ENCODE measurements at places on chromosomes 1 and 21.
A peak's percentile ranks its signal among the peaks of the same experiment; 100 is the strongest.

DNA sequence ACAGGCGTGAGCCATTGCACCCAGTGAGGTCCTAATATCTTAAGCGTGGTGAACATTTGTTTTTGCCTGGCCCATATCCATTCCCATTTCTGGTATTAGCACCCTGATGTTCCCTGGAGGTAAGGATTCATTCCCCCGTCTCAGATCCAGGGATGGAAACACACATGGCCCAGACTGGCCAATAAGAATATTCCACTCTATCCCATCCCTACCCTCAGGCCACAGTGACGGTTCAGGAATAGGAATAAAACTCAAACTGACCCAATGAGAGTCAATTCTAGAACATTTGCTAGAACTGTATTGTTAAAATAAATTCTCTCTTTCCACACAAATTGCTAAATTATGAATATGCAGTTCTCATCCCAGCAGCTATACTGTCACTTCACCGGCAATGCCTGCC lies 76.1 kb downstream of the PIK3R3 start:
- no peak for DNase-seq

GRCh38 chr1:1168451-1169411 lies 4.9 kb upstream of the TTLL10 start:
- DNase-seq, result no peak

GRCh38 chr21:28177124-28177523 lies 815.6 kb downstream of the LTN1 start:
- no peak for DNase-seq

DNA sequence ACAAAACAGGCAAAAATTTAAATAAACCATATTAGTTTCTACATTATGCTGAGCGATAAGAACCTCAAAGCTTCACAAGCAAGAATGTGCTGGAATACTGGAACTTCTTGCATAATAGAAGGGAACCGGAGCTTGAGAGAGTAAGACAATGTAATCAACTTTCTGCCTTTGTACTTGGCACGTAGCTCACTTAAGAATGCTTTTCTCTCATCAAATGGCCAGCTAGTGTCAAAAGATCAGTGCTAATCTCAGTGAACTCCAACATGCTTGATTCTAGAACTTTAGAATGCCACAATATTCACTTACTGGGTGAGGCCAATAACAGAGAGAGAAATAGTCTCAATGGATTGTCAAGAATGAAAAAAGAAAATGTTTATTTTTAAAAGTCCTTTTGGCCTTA lies 486.1 kb upstream of the LRRC7 start:
- DNase-seq, result no peak

DNA sequence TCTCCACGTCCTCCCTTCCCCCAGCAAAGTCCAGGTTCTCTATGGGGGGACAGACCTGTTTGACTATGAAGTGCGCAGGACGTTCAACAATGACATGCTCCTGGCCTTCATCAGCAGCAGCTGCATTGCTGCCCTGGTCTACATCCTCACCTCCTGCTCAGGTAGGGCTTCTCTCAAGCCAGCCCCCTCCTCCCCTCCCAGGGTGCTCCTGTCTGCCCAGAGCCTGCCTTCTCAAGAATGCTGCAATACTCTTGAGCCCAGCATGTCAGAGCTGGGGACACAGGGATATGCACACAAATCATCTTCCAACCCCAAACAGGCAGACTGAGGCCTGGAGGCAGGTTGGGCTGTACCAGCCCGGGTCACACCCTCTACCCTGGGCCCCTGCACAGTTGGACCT lies 35.4 kb downstream of the DISP3 start:
- DNase-seq, result no peak

DNA sequence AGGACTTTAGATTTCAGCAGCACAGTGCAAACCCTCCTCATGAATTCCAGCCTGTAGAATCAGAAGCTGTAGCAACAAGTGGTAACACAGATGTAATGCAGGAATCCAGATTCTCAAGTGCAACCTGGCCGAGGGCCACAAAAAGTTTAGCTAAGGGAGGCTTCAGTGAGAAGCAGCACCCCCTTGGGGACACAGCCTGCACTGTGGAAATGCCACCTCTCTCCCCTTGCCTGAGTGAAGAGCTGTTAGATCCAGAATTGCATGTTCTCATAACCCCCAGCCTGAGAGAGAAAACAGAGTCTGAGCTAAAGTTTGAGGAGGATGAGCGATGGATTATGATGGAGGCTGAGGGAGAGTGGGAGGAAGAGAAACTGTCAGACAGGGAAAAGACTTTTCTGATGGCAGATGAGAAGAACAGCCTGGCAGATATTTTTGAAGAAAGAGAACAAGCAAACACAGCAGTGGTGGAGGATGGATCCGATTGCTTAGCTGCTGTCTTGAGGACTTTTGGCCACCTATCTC lies 80.5 kb upstream of the BMP8A start:
- DNase-seq, result peak; percentile 46

Data from activated effector memory CD4-positive, alpha-beta T cell treated with Interleukin-2 at 50 U/mL for 16 hours (primary cell).